Panc1 (cell line): ENCODE measurements at places on chromosomes 12 and 14. TPM values are rescaled to one million over a fixed set of nuclear protein-coding genes. Genes with fewer than 3 reads are reported as not detected.

The ENDOU gene
- total RNA-seq: not detected

DNA sequence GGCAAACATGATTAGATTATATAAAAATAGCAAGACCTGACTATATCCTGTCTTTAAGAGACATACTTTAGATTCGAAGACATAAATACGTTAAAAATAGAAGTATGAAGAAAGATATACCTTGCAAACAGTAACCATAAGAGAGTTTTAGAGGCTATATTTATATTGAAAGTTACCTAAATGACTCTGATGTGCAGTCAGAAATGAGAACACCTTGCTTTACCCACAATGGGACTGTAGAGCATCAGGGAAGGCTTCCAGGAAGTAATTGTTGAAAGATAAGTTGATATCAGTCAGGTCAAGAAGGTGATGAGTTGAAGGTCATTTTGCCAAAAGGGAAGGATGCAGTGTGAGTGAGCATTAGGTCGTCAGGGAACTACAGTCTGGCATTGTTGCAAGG lies 110.2 kb downstream of the NEDD1 start:
- no peak overlapping the region for H3K27ac ChIP-seq
- H3K4me3 ChIP-seq: no peak overlapping the region
- no peaks in the 10 kb centered on the region for H3K27me3 ChIP-seq

- DNase-seq: no peak
- H3K4me1 ChIP-seq: peaks cover 6% of the 10 kb centered on the region; the same call in 1 of the 2 replicates
- H3K4me3 ChIP-seq: no peak overlapping the region
- no peaks in the 10 kb centered on the region for H3K36me3 ChIP-seq
- H3K27me3 ChIP-seq: no peaks in the 10 kb centered on the region
- no peak overlapping the region for H3K27ac ChIP-seq
Observed at GRCh38 chr12:68276402-68276930, 23.1 kb upstream of the IL22 start.

DNA sequence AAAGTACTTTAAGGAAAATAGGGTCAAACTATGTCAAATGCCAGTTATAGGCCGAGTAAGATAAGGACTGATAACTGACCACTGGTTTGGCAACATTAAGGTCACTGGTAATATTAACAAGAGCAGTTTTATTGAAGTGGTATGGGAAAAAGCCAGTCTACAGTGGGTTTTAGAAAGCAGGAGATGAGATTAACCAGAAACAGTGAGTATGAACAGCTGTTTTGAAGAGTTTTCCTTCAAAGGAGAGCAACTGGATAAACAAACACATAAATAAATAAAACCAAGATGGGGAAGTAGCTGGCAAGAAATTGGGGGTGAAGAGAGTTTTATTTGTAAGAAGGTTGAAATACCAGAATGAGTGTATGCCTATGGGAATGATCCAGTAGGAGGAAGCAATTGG lies 30.3 kb downstream of the KITLG start:
- H3K27me3 ChIP-seq: no peaks in the 10 kb centered on the region
- no peaks in the 10 kb centered on the region for H3K36me3 ChIP-seq
- H3K4me3 ChIP-seq: no peak overlapping the region
- no peak for DNase-seq

DNA sequence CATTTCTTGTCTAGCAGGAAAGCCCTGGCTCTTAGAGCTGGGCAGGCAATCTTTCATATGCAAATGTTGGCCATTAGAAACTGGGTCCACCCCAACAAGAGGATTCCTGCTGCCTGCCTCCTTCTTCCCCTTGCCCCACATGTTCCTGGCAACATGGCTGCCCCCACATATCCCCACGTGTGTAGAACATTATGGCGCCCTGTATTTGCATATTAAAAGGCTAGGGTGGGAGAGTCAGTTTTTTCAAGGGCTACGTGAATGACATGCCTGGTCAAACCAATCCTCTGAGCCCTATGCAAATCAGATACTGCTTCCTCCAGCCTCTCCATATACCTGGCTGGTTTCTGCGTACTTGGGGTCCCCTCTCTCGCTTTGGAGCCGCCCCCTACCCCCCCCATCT lies 514.0 kb downstream of the FUT8 start:
- H3K36me3 ChIP-seq: no peaks in the 10 kb centered on the region
- no peak overlapping the region for H3K4me3 ChIP-seq
- no peak overlapping the region for H3K27ac ChIP-seq
- H3K27me3 ChIP-seq: no peaks in the 10 kb centered on the region; the same call in none of the 2 replicates
- no peak for DNase-seq
- no peaks in the 10 kb centered on the region for H3K4me1 ChIP-seq

The PTHLH gene
- 2.2 TPM for total RNA-seq

GRCh38 chr12:1919284-1919683 lies 832 bp upstream of the CACNA2D4 start:
- no peaks in the 10 kb centered on the region for H3K27me3 ChIP-seq
- H3K4me3 ChIP-seq: no peak overlapping the region
- no peak for DNase-seq
- H3K4me1 ChIP-seq: no peaks in the 10 kb centered on the region

DNA sequence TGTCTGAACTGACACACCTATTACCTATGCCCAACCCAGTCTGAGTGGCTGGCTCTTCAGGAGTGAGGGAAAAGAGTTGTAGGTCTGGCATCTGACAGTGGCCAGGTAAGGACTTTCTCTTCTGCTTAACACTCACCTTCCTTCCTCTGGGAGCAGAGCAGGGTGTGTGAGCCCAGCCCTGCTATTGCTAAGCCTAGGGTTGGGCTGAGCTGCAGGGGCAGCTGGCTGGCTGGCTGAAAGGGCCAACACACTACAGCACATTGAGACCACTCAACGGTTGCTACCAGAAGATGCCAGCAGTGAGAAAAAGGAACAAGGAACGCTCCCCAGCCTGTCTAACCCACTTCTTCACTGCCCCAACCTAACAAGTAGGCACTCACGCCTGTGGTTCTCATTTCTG lies 201.2 kb downstream of the DPF3 start:
- H3K36me3 ChIP-seq: no peaks in the 10 kb centered on the region
- no peaks in the 10 kb centered on the region for H3K4me1 ChIP-seq
- H3K4me3 ChIP-seq: no peak overlapping the region
- no peak for DNase-seq
- H3K27ac ChIP-seq: no peak overlapping the region
- H3K27me3 ChIP-seq: no peaks in the 10 kb centered on the region; the same call in 1 of the 2 replicates

GRCh38 chr12:103841690-103842584 lies 903 bp upstream of the NT5DC3 start:
- H3K27me3 ChIP-seq: no peaks in the 10 kb centered on the region
- peaks cover 29% of the 10 kb centered on the region for H3K4me1 ChIP-seq
- H3K4me3 ChIP-seq: peak overlapping the region; percentile 78
- no peaks in the 10 kb centered on the region; the same call in none of the 2 replicates for H3K36me3 ChIP-seq

GRCh38 chr14:28767030-28767852 lies 654 bp downstream of the FOXG1 start:
- no peak overlapping the region for H3K4me3 ChIP-seq
- no peaks in the 10 kb centered on the region for H3K4me1 ChIP-seq
- H3K27me3 ChIP-seq: no peaks in the 10 kb centered on the region
- no peak for DNase-seq
- H3K36me3 ChIP-seq: no peaks in the 10 kb centered on the region
- H3K27ac ChIP-seq: no peak overlapping the region

The TMEM132C gene
- not detected for total RNA-seq

DNA sequence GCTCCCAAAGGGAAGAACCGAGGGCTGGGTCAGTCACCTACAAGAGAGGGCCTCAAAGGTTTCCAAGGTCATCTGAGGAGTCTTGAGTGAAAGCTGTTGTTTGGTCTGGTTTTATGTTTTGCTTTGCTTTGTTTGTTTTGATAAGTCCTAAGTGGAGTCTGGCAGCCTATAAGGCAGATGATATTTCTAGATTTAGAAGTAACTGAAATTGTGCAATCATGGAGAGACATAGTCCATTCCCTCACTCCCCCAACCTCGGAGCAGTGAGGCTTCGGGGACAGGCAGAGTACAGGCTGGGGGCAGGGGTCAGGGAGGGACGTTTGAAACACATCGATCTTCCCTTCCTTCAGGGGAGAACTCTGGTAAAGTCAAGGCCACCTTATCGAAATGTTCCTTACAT lies 42.3 kb downstream of the TTC9 start:
- DNase-seq: no peak
- no peaks in the 10 kb centered on the region for H3K36me3 ChIP-seq
- H3K27me3 ChIP-seq: no peaks in the 10 kb centered on the region; the same call in 1 of the 2 replicates
- H3K4me1 ChIP-seq: no peaks in the 10 kb centered on the region

GRCh38 chr12:117330441-117331113 lies 30.8 kb downstream of the NOS1 start:
- H3K4me1 ChIP-seq: no peaks in the 10 kb centered on the region
- H3K27me3 ChIP-seq: peaks cover 9% of the 10 kb centered on the region
- no peak overlapping the region for H3K4me3 ChIP-seq
- no peak for DNase-seq
- no peak overlapping the region for H3K27ac ChIP-seq

GRCh38 chr14:55107766-55108554 lies 21.1 kb upstream of the LGALS3 start:
- H3K27ac ChIP-seq: peak overlapping the region; percentile 80
- DNase-seq: no peak
- peaks cover 25% of the 10 kb centered on the region for H3K4me1 ChIP-seq
- H3K4me3 ChIP-seq: no peak overlapping the region
- H3K27me3 ChIP-seq: no peaks in the 10 kb centered on the region

DNA sequence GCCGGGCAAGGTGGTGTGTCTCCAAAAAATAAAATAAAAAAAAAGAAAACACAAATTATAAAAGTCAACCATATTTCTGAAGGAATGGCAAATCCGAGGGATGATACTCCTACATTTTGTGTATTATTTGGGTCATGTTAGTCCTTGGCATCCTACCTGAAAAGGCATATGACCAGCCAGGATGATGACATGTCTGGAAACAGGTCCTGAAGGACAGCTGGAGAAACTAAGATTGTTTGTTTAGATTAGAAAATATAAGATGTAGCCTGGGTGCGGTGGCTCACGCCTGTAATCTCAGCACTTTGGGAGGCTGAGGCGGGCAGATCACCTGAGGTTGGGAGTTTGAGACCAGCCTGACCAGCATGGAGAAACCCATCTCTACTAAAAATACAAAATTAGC lies 47.6 kb upstream of the FOXJ2 start:
- no peak overlapping the region for H3K4me3 ChIP-seq
- no peaks in the 10 kb centered on the region for H3K36me3 ChIP-seq
- no peak for DNase-seq
- no peak overlapping the region for H3K27ac ChIP-seq
- H3K27me3 ChIP-seq: no peaks in the 10 kb centered on the region

DNA sequence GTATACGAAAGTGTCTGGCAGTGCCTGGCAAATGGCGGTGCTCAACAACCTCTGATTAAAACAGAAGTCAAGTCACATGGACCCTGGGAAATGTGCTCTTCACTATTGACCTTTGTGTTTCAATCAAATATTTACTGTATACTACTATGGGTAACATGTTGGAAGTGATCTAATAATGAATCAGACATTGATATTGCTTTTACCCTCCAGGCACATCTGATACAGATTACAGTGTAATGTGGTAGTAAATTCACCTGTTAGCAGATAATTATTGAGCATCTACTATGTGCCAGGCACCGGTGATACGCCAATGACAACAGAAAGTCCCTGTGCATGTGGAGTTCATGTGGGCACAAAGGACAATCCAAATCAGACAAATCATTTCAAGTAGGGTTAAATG lies 63.1 kb downstream of the STON2 start:
- H3K36me3 ChIP-seq: no peaks in the 10 kb centered on the region
- H3K4me1 ChIP-seq: no peaks in the 10 kb centered on the region
- no peak for DNase-seq
- H3K4me3 ChIP-seq: no peak overlapping the region
- H3K27ac ChIP-seq: no peak overlapping the region

The PPTC7 gene
- 18.4 TPM for total RNA-seq

- DNase-seq: no peak
- no peak overlapping the region for H3K4me3 ChIP-seq
- no peaks in the 10 kb centered on the region for H3K36me3 ChIP-seq
- no peaks in the 10 kb centered on the region for H3K27me3 ChIP-seq
- H3K27ac ChIP-seq: no peak overlapping the region
- no peaks in the 10 kb centered on the region for H3K4me1 ChIP-seq
Observed at GRCh38 chr12:25469368-25469767, 83.7 kb downstream of the LMNTD1 start.

The TRPV4 gene
- 0.44 TPM for total RNA-seq

DNA sequence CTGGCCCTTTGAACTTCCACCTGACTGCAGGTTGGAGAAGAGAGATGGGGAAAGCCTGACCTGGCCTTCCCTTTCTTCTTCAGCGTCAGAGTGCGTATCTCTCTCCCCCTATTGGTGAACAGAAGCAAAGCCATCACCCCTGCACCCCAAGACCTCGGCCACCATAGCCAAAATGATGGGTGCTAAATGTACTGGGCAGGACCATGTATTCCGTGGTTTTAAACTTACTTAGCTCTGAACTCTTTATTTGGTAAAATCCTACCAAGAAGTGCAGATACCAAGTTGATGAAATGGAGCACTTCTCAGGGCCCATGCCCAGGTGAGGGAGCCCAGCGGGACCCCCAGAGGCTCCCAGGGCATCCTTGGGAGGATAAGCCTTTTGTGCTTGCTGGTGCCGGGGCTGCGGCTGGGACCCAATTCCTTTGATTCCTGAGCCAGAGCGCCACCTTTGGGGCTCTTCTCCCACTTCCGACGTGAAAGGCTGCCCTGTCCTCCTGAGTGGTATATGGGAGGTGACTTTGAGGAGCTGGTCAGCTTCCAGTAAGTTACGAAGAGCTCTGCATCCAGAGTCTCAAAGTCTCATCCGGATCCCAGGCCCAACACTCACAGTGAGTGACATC lies 9.4 kb downstream of the CCND2 start:
- H3K36me3 ChIP-seq: no peaks in the 10 kb centered on the region
- H3K4me1 ChIP-seq: no peaks in the 10 kb centered on the region
- H3K27me3 ChIP-seq: no peaks in the 10 kb centered on the region
- no peak overlapping the region for H3K27ac ChIP-seq
- no peak for DNase-seq

DNA sequence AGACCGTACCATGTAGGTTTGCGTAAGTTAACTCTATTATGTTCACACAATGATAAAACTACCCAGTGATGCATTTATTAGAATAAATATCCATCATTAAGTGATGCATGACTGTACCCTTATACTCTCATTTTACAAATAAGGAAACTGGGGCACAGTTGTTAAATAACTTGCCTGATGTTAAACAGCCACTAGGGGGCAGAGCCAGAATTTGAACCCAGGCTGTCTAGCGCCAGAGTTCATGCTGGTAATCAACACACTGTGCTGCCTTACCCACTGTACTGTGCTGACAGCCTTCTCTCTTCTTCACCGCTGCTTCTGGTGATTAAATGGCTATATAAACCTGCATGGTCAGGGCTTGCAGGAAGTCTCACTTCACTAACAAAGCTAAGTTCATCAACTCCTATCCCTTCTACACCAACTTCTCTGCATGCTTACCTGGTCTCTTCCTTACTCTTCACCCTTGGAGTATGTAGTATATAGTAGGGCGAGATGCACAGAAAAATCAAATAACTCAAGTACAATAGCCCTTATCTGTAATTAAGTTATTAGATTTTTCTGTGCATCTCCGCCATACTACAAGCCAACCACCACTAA lies 43.6 kb upstream of the APPL2 start:
- H3K27me3 ChIP-seq: no peaks in the 10 kb centered on the region
- no peaks in the 10 kb centered on the region for H3K4me1 ChIP-seq
- H3K36me3 ChIP-seq: no peaks in the 10 kb centered on the region

- H3K4me3 ChIP-seq: no peak overlapping the region
- DNase-seq: no peak
- H3K27ac ChIP-seq: no peak overlapping the region
- H3K36me3 ChIP-seq: no peaks in the 10 kb centered on the region
- H3K27me3 ChIP-seq: no peaks in the 10 kb centered on the region
Observed at GRCh38 chr12:65596514-65597091, 227.7 kb upstream of the HMGA2 start.

The OASL gene
- total RNA-seq: 21.1 TPM

The ADGRD1 gene
- total RNA-seq: 0.21 TPM

The NANOG gene
- 0.62 TPM for total RNA-seq

The SYNJ2BP gene
- total RNA-seq: 13.6 TPM

The SLC22A17 gene
- 3.2 TPM for total RNA-seq

The TESPA1 gene
- 0.51 TPM for total RNA-seq
